WTC11 (cell line): ENCODE measurements at places on chromosomes 4 and X. TPM values are rescaled to one million over a fixed set of nuclear protein-coding genes. Genes with fewer than 3 reads are reported as not detected.

Gene PAGE2
- total RNA-seq = not detected in 3 replicates

Gene FGFBP2
- 0.24 TPM in 1 of 3 replicates, not detected in the others for total RNA-seq

Gene BEX4
- 57.9 to 71.6 TPM (median 67.9 TPM) in 3 replicates for total RNA-seq

- no peak overlapping the region for H3K4me3 ChIP-seq
- no peak for DNase-seq
- H3K4me1 ChIP-seq = peaks cover 21% of the 10 kb centered on the region
- no peaks in the 10 kb centered on the region for H3K27me3 ChIP-seq
- no peak overlapping the region for H3K27ac ChIP-seq
Measured at GRCh38 chr4:103365285-103365684, 167.1 kb upstream of the CENPE start.

- peaks cover 32% of the 10 kb centered on the region for H3K4me1 ChIP-seq
- no peak overlapping the region for H3K27ac ChIP-seq
- H3K27me3 ChIP-seq = no peaks in the 10 kb centered on the region
- H3K4me3 ChIP-seq = no peak overlapping the region
Measured at GRCh38 chrX:13923845-13924244, 105.8 kb downstream of the GEMIN8 start.

DNA sequence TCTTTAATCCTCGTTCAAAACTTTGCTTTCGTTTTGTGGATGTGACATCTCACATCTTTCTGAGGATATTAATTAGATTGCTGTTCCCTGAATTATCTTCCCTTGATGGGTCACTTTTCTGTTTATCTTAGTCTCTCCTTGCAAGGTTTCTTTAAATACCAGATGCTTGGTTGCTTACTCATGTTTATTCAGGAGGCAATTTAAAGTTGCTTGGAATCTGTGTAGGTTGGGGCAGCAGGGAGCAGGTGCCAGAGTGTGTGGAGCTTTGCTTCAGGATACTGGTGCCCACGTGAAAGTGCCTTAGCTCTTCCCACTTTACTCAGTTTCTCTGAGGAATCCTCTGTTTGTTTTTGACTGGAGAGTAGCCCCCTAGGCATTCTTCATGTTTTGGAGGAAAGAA is 24.0 kb downstream of the ANAPC4 start:
- H3K36me3 ChIP-seq = peaks cover 53% of the 10 kb centered on the region
- H3K4me3 ChIP-seq = no peak overlapping the region
- H3K27me3 ChIP-seq = no peaks in the 10 kb centered on the region
- H3K4me1 ChIP-seq = no peaks in the 10 kb centered on the region
- no peak overlapping the region; the same call in 1 of the 2 replicates for H3K27ac ChIP-seq

GRCh38 chrX:110026099-110026844 is 23.4 kb downstream of the TMEM164 start:
- H3K36me3 ChIP-seq = no peaks in the 10 kb centered on the region
- no peak overlapping the region for H3K4me3 ChIP-seq
- peaks cover 12% of the 10 kb centered on the region for H3K4me1 ChIP-seq
- peak overlapping the region; percentile 27; the same call in 1 of the 2 replicates for H3K27ac ChIP-seq
- no peaks in the 10 kb centered on the region for H3K27me3 ChIP-seq
- no peak for DNase-seq

DNA sequence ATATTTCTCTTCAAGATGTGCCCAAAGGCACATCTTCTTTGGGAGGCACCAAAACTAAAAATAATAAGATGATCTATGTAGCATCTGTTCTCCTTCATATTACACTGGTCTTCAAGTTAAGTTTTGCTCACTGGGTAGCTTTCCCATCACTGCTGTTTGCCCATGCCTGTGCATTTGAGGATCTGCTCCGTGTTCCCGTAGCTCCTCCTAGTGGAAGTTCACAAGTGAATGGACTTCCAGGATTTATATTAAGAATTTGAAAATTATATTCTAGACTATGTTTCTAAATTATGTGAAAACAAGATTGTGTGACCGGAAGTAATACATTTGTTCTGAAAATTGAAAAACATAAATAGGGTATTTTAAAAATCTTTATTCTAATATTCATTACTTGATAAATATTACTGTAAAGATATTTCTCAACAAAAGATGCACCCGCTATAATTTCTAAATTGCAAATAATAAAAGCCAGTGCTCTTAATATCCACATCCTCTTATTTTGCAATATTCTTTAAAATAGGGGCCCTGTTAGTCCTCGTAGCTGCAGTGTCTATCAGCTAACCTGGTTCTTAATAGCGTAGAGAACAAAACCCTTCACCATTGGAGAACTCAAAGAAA is 147.7 kb downstream of the RBM46 start:
- no peak overlapping the region for H3K27ac ChIP-seq
- no peak overlapping the region for H3K4me3 ChIP-seq
- peaks cover 24% of the 10 kb centered on the region for H3K36me3 ChIP-seq
- peak; percentile 40 for DNase-seq

DNA sequence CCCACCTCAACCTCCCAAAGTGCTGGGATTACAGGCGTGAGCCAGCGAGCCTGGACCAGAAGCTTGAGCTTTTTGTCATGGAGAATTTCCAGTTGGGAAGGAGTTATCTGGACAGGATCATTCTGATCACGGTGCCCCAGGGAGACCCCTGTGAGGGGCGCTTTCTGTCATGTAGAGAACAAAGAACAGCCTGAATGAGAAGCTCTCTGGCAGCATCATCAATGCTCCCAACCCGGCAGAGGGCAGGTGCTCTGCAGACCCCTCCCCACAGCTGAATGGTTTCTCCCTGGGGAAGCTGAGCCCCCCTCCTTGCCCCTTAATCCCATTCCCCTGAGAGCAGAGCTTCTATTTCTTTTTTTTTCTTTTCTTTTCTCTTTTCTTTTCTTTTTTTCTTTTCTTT is 7.3 kb upstream of the CSF2RA start:
- H3K27ac ChIP-seq = peak overlapping the region; percentile 63
- H3K4me3 ChIP-seq = no peak overlapping the region
- H3K4me1 ChIP-seq = peaks cover 22% of the 10 kb centered on the region
- H3K36me3 ChIP-seq = peaks cover 31% of the 10 kb centered on the region
- no peak for DNase-seq

- H3K27ac ChIP-seq = peak overlapping the region; percentile 52; the same call in 1 of the 2 replicates
- H3K36me3 ChIP-seq = 0 out of 2 replicates have a peak, but pooled peaks cover 2% of the 10 kb centered on the region
- H3K4me3 ChIP-seq = peak overlapping the region; percentile 86
- peaks cover 43% of the 10 kb centered on the region for H3K4me1 ChIP-seq
- DNase-seq = no peak
- H3K27me3 ChIP-seq = no peaks in the 10 kb centered on the region
Measured at GRCh38 chr4:98996056-98996764, 689 bp downstream of the METAP1 start.
